ENCODE measurements at places on chromosomes 2 and 18.

- DNase-seq: no peak
Measured at GRCh38 chr18:25737710-25738311, 352.6 kb downstream of the SS18 start.

- DNase-seq: no peak
Measured at GRCh38 chr2:17879137-17879912, 858 bp downstream of the KCNS3 start.

DNA sequence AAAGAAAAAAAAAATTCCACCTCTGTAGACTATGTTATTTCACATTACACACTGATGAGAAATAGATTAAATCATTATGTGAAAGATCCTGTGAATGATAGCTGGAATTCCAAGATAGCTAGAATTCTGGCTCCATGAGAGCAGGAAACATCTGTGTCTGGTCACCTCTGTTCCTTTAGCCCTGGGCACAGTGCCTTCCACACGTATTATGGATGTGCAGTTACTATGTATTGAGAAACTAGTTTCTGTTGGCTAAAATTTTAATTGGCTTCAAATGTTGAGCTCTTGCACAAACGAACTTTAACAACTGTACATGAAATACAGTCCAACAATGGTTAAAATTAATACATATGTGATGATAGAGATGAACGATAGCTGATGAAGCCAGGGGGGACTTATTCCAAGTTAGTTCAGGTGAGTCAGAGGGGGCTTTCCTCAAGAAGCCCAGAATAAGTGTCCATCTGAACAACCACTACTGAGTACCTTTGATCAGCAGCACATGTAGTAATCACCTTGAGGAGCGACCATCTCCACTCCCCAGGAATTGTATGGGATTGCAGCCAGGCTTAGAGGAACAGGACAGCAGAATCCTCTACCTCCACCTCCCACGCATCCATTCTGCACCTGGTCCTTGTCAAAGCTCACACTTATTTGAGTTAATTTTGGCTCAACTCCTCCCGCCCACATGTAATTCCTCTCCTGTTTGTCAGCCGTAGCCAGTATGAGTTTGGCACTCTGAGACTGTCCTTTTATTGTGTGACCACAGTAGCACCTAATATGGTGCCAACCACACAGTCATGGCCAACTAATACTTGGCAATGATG lies 68.6 kb downstream of the NABP1 start:
- DNase-seq: no peak

DNA sequence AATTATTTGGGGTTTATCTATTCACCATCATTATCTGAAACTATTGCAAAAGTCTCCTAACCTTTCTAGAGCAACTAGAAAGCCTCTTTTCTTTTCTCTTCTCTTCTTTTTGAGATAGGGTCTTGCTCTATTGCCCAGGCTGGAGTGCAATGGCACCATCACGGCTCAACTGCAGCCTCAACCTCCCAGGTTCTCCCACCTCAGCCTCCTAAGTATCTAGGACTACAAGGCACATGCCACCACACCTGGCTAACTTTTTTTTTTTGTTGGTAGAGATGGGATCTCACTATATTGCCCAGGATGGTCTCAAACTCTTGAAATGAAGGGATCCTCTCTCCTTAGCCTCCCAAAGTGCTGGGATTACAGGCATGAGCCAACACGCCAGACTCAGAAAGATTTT lies 24.5 kb upstream of the XPO1 start:
- no peak for DNase-seq

DNA sequence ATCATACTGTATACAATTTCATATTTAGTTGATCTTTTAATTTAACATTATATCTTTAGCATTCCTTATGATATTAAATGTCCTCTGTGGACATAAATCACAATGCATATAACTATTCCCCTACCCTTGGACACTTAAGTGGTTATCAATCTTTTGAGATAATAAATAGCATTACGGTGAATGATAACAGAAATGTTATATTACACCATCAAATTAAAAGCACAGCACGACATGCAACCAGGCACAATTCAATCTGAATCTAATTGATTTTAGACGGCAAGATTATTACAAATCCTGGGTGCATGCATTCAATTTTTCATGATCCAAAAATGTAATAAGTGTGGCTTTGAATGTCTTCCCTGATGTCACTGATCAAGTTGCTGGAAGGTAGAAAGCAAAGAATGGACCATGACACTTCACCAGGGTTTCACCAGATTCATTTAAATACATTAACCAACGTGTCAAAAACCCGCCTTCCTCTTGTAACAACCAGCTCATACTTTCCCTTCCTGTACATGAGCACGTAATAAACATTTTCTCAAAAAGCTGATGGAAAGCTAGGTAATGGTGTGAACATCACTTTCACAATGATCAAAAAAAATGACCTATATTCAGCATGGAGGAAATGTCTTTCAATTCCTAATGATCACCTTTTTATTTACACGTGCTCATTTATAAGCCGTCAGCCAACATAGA lies 513.7 kb upstream of the ID2 start:
- DNase-seq: no peak

GRCh38 chr2:232574674-232575403 lies 24.4 kb downstream of the EIF4E2 start:
- no peak for DNase-seq
